Hepatocyte (in vitro differentiated cells): ENCODE measurements at places on chromosomes 7 and 10.

- no peak overlapping the region for H3K27ac ChIP-seq
- H3K4me1 ChIP-seq: peaks cover 6% of the 10 kb centered on the region
- DNase-seq: no peak
Measured at GRCh38 chr7:158375034-158375433, 212.6 kb downstream of the PTPRN2 start.

- no peaks in the 10 kb centered on the region for H3K27me3 ChIP-seq
- no peak for DNase-seq
- H3K36me3 ChIP-seq: no peaks in the 10 kb centered on the region
- H3K27ac ChIP-seq: no peak overlapping the region
- no peaks in the 10 kb centered on the region for H3K4me1 ChIP-seq
Measured at GRCh38 chr10:132101529-132101928, 35.8 kb downstream of the JAKMIP3 start.

GRCh38 chr7:20172736-20173334 lies 44.3 kb downstream of the MACC1 start:
- no peak overlapping the region for H3K4me3 ChIP-seq
- no peaks in the 10 kb centered on the region for H3K27me3 ChIP-seq
- H3K36me3 ChIP-seq: no peaks in the 10 kb centered on the region
- no peak overlapping the region for H3K27ac ChIP-seq
- no peaks in the 10 kb centered on the region for H3K4me1 ChIP-seq

- DNase-seq: peak; percentile 9
- no peaks in the 10 kb centered on the region for H3K4me1 ChIP-seq
- H3K36me3 ChIP-seq: no peaks in the 10 kb centered on the region
- H3K27ac ChIP-seq: no peak overlapping the region
- H3K27me3 ChIP-seq: no peaks in the 10 kb centered on the region
Measured at GRCh38 chr10:21069929-21070700, 173.0 kb upstream of the NEBL start.

DNA sequence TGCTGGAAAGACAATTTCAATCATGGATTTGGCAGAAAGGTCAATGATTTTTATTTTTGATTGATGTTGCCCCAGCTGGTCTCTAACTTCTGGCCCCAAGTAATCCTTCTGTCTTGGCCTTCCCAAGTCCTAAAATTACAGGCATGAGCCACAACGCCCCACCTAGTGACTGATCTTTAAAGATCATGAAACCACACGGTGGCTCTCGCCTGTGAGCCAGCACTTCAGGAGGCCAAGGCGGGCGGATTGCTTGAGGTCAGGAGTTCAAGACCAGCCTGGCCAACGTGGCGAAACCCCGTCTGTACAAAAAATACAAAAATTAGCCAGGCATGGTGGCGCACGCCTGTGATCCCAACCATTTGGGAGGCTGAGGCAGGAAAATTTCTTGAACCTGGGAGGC lies 12.6 kb upstream of the C10orf95 start:
- no peak for DNase-seq
- no peak overlapping the region for H3K27ac ChIP-seq
- H3K27me3 ChIP-seq: no peaks in the 10 kb centered on the region
- H3K36me3 ChIP-seq: no peaks in the 10 kb centered on the region

DNA sequence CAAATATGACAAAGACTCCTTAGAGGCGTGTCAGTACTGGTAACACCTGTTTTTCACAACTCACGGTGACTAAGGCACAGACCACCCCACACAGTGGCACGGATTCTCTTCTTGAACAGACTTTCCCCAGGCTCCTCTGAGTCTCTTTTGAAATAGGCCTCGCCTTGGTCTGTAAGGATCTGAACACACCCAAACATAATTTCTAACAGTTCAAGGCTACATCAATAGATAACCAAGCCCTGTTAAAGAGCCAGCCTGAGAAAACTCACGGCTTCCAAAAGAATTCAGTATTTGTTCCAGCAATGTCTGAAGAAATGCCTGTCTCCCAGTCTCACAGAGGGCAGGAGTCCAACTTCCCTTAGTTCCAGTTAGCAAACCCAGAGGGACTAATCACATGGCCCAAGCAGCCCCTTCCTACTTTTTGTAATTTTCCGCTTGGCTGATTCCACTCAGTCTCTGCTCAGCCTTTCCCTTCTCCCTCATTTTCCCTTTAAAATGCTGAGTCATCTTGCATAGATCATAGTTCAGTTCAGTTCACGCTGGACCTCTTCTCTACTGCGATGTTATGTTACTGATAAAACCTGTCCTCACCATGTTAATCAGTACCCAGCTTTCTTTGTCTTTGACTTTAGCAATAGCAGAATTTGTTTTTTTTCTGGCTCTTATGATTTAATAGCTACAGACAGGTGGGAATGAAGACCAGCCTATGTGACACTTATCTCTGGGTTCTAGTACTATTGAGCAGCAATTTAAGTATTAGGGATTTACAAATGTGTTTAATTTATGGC lies 22.6 kb upstream of the AKR1C3 start:
- H3K4me1 ChIP-seq: peaks cover 24% of the 10 kb centered on the region
- no peaks in the 10 kb centered on the region for H3K27me3 ChIP-seq
- peak overlapping the region; percentile 95 for H3K27ac ChIP-seq

GRCh38 chr7:137656850-137657232 lies 189.9 kb downstream of the DGKI start:
- no peaks in the 10 kb centered on the region for H3K36me3 ChIP-seq
- no peak for DNase-seq
- H3K27ac ChIP-seq: no peak overlapping the region
- H3K27me3 ChIP-seq: no peaks in the 10 kb centered on the region
- H3K4me3 ChIP-seq: no peak overlapping the region

- H3K4me3 ChIP-seq: no peak overlapping the region
- peaks cover 16% of the 10 kb centered on the region for H3K27me3 ChIP-seq
- H3K4me1 ChIP-seq: peaks cover 32% of the 10 kb centered on the region
- H3K27ac ChIP-seq: peak overlapping the region; percentile 45
- H3K36me3 ChIP-seq: no peaks in the 10 kb centered on the region
Measured at GRCh38 chr10:110502851-110503301, 5.2 kb downstream of the DUSP5 start.

DNA sequence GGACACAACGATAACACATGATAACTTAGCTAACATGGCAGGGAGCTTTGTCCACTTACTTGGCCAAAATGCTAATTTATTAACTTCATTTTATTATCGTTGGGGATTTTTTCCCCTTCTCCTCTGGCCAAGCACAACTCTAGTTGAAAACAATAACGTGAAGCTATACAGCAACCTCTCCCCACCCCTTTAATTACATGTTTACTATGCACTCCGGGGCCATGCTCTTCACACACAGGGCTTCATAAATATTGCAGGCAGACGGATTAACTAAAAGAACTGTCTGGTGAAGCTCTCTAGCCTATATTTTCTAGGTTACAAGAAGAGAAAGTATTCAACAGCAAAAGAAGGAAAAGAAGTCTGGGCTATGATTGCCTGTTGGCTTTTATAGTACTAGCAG lies 51.7 kb downstream of the XRCC2 start:
- DNase-seq: no peak
- no peaks in the 10 kb centered on the region for H3K27me3 ChIP-seq
- H3K4me1 ChIP-seq: no peaks in the 10 kb centered on the region

GRCh38 chr7:3697472-3697871 lies 396.4 kb downstream of the SDK1 start:
- H3K36me3 ChIP-seq: no peaks in the 10 kb centered on the region
- no peak overlapping the region for H3K27ac ChIP-seq
- DNase-seq: no peak
- no peak overlapping the region for H3K4me3 ChIP-seq
- no peaks in the 10 kb centered on the region for H3K27me3 ChIP-seq

- no peak overlapping the region for H3K4me3 ChIP-seq
- peak; percentile 65 for DNase-seq
- H3K4me1 ChIP-seq: no peaks in the 10 kb centered on the region
- H3K36me3 ChIP-seq: no peaks in the 10 kb centered on the region
- H3K27ac ChIP-seq: peak overlapping the region; percentile 27
- no peaks in the 10 kb centered on the region for H3K27me3 ChIP-seq
Measured at GRCh38 chr7:46764100-46764936, 817.6 kb downstream of the TNS3 start.

GRCh38 chr10:86958901-86959736 lies 720 bp downstream of the SNCG start:
- no peak overlapping the region for H3K4me3 ChIP-seq
- peak; percentile 63 for DNase-seq
- no peaks in the 10 kb centered on the region for H3K27me3 ChIP-seq
- peaks cover 31% of the 10 kb centered on the region for H3K4me1 ChIP-seq

- no peaks in the 10 kb centered on the region for H3K4me1 ChIP-seq
- no peaks in the 10 kb centered on the region for H3K27me3 ChIP-seq
- peak; percentile 63 for DNase-seq
Measured at GRCh38 chr10:98170249-98171117, 36.0 kb downstream of the R3HCC1L start.

- H3K4me1 ChIP-seq: no peaks in the 10 kb centered on the region
- no peaks in the 10 kb centered on the region for H3K27me3 ChIP-seq
- no peak overlapping the region for H3K4me3 ChIP-seq
- no peak for DNase-seq
Measured at GRCh38 chr7:66181329-66181728, 23.8 kb upstream of the TPST1 start.

DNA sequence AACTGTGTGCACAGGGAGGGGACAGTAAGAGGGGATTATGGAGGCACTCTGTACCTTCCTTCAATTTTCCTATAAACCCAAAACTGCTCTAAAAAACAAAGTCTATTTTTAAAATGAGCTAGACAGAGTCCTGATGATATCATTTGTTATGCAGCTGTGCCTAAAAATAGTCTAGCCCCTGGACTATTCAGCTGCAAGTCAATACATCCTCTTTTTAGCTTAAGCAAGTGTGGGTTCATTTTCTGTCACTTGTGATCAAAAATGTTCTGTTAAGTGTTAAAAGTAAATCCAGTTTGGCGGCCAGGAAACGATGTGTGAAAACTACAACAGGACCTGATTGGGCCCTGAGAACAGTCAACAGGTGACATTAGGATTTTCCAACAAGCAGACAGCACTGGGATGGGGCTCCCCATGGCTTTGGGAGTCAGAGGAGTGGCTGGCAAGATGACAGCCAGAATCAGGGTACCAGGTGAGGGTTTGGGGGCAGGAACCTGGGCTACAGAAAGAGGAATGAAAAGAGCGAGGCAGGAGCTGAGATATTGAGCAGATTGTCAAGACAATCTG lies 33.9 kb downstream of the FAM107B start:
- H3K4me3 ChIP-seq: no peak overlapping the region
- H3K27me3 ChIP-seq: no peaks in the 10 kb centered on the region
- no peaks in the 10 kb centered on the region for H3K36me3 ChIP-seq

DNA sequence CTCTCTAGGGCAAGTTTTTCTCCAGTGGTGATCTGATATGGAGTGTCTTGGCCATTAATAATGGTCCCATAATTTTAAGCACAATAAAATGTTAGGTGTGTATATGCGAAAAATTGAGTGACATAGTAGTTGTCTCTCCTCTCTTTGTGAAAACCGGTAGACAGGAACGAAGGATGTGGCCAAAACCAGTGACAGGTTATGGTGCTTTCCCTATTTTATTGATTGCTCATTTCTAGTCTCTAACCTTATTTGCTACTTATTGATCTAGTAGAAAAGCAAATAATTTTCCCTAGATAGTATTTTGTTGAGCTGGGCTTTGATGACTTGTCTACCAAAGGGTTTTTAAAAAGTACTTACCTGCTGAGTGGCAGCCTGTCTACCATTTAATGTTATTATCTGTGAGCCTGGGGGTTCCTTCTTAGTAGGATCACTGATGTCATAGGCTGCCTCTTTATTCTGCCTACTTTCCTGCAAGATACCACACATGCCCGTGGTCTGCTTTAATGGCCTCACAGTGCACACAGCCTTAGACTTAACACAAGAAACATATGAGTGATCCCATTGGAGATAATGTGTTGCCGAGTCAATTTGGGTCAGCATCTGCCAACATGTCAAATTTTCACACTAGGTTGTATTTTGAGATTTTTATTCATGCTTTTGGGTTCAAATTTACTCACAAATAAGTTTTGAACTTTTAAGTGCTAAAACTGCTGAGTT lies 100.0 kb downstream of the AUTS2 start:
- no peak overlapping the region for H3K4me3 ChIP-seq
- H3K27ac ChIP-seq: no peak overlapping the region
- no peaks in the 10 kb centered on the region for H3K27me3 ChIP-seq

DNA sequence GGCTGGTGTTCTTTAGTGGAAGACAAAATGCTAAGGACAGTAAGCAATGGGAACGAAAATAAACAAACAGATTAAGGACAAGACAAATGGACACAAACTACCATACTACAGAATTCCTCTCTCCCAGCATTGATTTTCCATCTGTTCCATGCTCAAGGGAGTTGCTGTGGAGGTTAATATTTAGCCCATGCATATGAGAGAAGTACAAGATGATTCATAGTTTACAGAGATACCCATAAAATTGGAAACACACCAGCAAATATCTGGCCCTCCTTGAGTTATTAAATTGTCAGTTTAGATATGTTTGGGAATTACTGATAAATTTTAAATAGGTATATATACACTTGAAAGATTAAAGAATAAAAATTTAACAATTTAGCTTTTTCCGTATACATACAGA lies 69.8 kb downstream of the GLI3 start:
- H3K27me3 ChIP-seq: no peaks in the 10 kb centered on the region
- H3K36me3 ChIP-seq: no peaks in the 10 kb centered on the region
- H3K27ac ChIP-seq: peak overlapping the region; percentile 10
- no peak for DNase-seq
- peaks cover 6% of the 10 kb centered on the region for H3K4me1 ChIP-seq
- H3K4me3 ChIP-seq: no peak overlapping the region

- no peaks in the 10 kb centered on the region for H3K4me1 ChIP-seq
- peak overlapping the region; percentile 58 for H3K27ac ChIP-seq
- H3K4me3 ChIP-seq: no peak overlapping the region
- no peaks in the 10 kb centered on the region for H3K27me3 ChIP-seq
- no peak for DNase-seq
Measured at GRCh38 chr7:155764438-155764793, 47.8 kb downstream of the SHH start.

DNA sequence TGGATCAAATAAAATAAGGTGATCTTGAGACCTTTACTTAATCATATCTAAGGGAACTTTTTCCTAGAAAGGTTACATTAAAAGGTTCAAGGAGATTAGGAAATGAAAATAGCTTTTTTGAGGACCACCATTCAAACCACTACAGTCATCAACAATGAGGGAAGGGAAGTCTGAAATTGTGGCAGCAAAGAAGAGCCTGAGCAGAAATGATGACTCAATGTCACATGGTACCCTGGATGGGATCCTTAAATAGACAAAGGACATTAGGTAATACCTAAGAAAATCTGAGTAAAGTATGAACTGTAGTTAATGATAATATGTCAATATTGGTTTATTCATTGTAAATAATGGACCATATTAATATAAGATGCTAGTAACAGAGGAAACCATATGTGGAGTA lies 236.0 kb downstream of the SEMA3D start:
- no peaks in the 10 kb centered on the region for H3K4me1 ChIP-seq
- H3K4me3 ChIP-seq: no peak overlapping the region
- DNase-seq: peak; percentile 20
- no peak overlapping the region for H3K27ac ChIP-seq
- H3K36me3 ChIP-seq: no peaks in the 10 kb centered on the region
- H3K27me3 ChIP-seq: no peaks in the 10 kb centered on the region

GRCh38 chr7:158811894-158812293 lies 17.4 kb downstream of the ESYT2 start:
- peak; percentile 35 for DNase-seq
- H3K36me3 ChIP-seq: no peaks in the 10 kb centered on the region
- peak overlapping the region; percentile 88 for H3K27ac ChIP-seq
- H3K4me3 ChIP-seq: no peak overlapping the region
- H3K27me3 ChIP-seq: no peaks in the 10 kb centered on the region

GRCh38 chr7:46844486-46844885 lies 737.4 kb downstream of the TNS3 start:
- H3K4me1 ChIP-seq: peaks cover 3% of the 10 kb centered on the region
- H3K36me3 ChIP-seq: no peaks in the 10 kb centered on the region
- no peak for DNase-seq
- no peak overlapping the region for H3K4me3 ChIP-seq
- H3K27ac ChIP-seq: no peak overlapping the region
